B cell (primary cell): ENCODE measurements at places on chromosomes 1 and 21.

- peak; percentile 2 for DNase-seq
Observed at GRCh38 chr1:216095400-216095799, 327.8 kb downstream of the USH2A start.

DNA sequence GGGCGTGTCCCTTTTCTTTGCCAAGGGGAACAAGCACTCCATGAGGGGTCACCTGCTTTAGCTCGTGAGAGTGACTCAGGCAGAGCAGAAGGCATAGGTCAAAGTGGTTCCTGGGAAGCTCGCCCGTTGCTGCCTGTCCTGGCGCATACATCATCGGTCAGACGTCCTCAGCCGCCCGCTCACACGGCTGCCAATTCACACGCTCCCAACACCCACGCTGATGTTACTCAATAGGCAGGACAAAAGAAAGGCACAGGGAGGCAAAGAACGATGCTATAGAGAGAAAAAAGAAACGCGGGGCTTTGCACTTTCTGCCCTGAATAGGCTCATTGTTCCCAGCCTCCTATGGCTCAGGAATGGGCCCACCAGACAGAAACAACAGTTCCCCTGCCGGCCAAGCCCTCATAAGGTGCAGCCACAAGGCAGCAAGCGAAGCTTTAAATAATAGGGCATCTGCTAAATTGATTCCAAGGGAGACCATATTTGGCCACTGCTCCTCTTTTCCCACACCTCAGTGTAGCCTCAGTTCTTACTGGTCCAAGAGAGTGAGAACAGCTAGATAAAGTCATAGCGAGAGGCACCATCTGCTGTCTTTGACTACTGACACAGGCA is 38.7 kb downstream of the VTCN1 start:
- no peak for DNase-seq

DNA sequence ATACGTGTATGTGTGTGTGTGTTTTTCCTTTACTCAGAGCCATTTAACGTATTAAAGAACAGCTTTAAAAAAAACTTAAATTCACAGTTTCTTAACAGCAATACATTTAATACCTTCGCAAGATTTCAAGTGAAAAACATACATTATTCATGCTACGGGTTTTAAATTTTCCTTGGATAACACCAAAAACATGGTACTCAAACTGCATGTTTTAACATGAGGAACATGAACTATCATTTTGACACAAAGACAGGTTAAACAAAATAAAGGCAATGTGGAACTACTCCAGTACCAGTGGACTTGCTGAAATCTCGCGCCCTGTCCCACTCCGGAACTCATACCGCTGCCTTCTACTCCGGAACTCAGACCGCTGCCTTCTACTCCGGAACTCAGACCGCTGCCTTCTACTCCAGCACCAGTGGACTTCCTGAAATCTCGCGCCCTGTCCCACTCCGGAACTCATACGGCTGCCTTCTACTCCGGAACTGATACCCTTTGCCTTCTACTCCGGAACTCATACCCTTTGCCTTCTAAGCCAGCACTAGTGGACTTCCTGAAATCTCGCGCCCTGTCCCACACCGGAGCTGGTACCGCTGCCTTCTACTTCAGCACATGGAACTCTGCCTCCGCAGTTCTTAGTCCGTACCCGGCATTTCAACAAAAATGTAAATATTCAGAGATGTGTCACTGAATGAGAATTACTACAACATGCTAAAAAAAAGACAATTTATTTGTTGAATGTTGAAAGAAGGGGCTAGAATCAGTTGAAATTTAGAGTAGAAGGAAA is 148.6 kb downstream of the NCAM2 start:
- no peak for DNase-seq

DNA sequence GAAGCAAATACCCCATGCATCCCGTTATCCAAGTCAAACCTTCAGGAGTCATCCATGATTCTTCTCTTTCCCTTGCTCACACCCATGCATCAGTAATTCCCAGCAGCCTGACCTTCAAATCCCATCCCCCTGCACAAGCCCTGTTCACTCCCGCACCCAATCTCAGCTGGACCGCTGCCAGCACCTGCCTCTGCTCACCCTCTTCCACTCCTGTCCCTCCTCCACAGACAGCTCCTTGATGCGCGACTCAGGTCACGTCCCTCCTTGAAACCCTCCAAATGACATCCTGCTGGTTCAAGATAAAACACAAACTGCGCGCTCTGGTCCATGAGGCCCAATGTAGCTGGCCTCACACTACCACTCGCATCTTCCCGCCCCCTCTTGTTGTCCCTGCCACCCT is 43.4 kb upstream of the MPZL1 start:
- DNase-seq: no peak

- peak; percentile 77 for DNase-seq
Observed at GRCh38 chr1:147072482-147073432, 99.5 kb downstream of the PRKAB2 start.

GRCh38 chr1:200207711-200208126 is 180.2 kb downstream of the NR5A2 start:
- DNase-seq: peak; percentile 35
